ENCODE measurements at places on chromosomes 11 and 22.

DNA sequence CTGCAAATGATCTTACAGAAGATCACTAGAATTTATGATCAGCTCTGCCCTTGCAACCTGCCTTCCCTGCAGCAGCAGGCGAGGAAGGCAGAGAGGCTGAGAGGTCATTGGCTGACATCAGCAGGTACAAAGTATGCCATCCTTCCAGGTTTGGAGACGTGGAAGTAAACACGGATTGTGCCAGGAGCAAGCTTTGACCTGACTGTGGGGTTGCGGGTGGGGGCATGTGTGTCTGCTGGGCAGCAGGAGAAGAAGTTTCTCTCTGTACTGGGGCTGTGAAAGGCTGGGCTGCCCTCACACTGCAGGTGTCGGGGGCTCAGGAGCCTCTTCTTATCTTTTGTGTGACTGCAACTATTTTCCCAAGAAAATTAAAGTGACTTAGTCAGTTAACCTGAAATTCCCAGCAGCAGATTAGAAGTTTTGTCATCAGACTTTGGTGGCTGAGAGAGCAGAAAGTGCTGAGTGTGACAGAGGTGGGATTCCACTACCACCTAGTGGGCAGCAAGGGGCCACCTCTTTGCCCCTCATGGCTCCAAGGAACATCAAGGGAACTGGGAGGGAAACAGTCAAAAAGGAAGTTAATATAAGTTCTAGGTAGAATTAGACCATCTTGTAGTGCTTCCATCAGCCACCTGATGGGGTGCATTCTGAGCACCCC is 565.9 kb downstream of the ETS1 start:
- DNase-seq = no peak

- no peak for DNase-seq
Measured at GRCh38 chr11:64241491-64242374, 838 bp downstream of the FKBP2 start.

- no peak for DNase-seq
Measured at GRCh38 chr11:76543006-76543703, 98.3 kb downstream of the EMSY start.

- DNase-seq = no peak
Measured at GRCh38 chr11:124633355-124633754, 10.7 kb downstream of the TBRG1 start.

DNA sequence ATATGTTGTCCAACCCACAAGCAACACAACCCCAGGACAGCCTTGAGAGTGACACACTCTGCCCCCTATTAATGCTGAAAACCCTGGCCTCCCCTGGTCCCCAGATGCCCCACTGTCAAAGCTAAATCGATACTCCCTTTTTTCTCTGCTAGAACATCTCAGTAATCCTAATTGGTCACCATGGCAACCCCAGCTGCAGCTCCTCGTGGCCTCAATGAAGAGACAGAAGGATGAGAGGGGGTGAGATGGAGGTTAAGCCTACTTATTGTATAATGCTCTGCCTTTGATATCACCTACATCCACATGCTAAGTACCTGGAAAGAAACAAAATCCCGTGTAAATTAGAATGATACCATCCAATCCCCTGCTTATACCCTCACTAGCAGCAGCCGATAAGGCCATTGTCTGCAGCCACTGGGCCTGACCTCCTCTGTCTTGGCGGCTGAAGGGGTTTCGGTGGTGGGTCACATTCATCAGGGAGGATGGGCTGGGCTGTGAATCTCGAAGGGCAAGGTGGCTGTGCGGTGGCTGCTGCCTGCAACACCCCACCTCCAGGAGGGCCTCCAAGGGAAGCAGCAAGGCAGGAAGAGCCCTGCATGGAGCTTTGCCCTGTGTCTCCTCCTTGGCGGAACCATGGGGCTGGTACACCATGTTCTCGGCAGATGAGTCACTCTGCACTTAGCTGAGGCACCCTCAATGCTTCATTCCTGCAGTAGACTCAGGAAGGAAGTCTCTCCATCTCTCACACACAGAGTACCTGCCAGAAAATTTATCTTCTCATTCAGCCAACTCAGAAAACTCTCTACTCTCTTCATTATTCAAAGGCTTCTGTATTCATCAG is 399.5 kb downstream of the BUD13 start:
- no peak for DNase-seq

GRCh38 chr22:42930810-42931420 is 73.8 kb upstream of the ARFGAP3 start:
- DNase-seq = no peak

DNA sequence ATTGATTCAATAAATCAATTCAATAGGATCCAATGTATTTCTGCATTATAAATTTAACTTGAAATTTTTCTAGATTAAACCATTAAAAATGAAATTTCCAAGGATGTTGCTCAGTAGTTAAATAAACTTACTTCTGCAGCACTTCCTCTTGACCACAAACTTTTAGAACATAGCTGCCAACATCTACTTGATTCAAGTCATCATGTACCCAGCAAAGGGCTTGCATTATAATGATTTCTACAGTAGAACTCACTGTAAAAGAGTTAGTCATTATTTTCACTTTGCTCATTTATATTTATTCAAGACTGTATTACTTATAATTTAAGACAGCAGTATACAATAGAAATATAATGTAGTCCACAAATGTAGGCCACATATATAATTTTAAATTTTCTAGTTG is 59.2 kb downstream of the PIK3C2A start:
- no peak for DNase-seq

GRCh38 chr11:16814410-16815046 is 76.1 kb downstream of the C11orf58 start:
- DNase-seq = no peak
